Stimulated activated CD8-positive, alpha-beta memory T cell treated with anti-CD3 and anti-CD28 coated beads, Interleukin-2, amount 100 ng/mL, for 48 hours (primary cell): ENCODE measurements at places on chromosomes 6 and 20.

- DNase-seq = no peak
Measured at GRCh38 chr6:163759542-163759941, 345.0 kb downstream of the QKI start.

DNA sequence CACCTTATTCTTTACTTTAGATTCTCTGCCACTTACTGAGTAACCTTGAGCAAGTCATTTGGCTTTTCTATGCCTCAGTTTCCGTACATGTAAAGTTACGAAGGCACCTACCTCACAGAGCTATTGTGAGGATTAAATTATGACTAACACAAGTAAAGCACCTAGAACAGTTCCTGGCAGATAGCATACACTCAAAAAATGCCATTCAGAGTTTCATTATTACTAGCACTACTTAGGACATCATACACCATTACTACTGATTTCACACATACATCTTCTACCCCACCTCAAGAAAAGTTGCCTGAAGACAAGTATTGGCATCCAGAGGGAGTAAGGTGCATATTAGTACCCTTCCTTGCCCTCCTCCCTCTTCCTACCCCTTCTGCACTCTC is 107.8 kb downstream of the OGFRL1 start:
- no peak for DNase-seq

DNA sequence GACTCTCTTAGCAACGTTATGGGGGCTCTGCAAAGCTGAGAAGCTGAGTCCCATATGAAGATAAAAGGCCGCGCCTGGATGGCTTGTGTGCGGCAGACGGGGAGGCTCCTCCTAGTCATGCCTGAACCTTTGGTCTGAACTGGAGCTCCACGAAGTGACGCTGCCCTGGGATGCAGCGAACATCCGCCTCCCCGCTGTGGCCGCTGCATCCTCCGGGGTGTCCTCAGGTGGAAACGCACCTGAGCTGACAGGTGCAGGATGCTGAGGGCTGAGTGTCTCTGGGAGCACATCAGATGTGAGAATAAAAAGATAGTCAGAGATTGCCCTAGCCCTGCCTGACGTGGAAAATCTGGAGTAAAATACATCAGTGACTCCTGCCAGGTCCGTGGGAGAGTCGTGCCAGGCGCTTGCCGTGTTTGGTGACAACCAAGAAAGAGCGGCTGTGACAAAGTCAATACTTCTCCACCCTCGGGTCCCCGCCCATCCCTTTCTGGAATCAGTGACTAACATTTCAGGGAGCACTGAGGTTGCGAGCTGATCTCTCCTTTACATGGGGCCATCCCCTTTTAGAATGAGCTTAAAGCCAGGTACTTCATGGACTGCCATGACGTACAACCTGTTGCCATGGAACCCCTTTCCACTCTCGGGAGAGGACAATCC is 162.8 kb upstream of the AFDN start:
- no peak for DNase-seq

- DNase-seq = no peak
Measured at GRCh38 chr6:166906376-166907044, 49.8 kb downstream of the RNASET2 start.
